Smooth muscle cell of the pulmonary artery (primary cell): ENCODE measurements at places on chromosomes 12 and 14. TPM values are rescaled to one million over a fixed set of nuclear protein-coding genes. Genes with fewer than 3 reads are reported as not detected.

Gene ACRBP
- 0.13 and 0.26 TPM in 2 replicates for total RNA-seq

Gene PSME1
- 87.2 and 96.2 TPM in 2 replicates for total RNA-seq

Gene NRL
- total RNA-seq: 0.65 and 0.96 TPM in 2 replicates

Gene KRT7
- 15.0 and 16.4 TPM in 2 replicates for total RNA-seq

Gene NPAS3
- total RNA-seq: 0.26 and 0.76 TPM in 2 replicates

Gene FAM222A
- total RNA-seq: under 0.01 and 0.23 TPM in 2 replicates

Gene ETFBKMT
- total RNA-seq: 2.0 and 3.3 TPM in 2 replicates

Gene METTL17
- 24.9 and 26.3 TPM in 2 replicates for total RNA-seq

Gene SLC5A8
- total RNA-seq: not detected in 2 replicates

Gene NEUROD4
- not detected in 2 replicates for total RNA-seq

Gene USP5
- total RNA-seq: 90.6 and 117 TPM in 2 replicates

Gene TPPP2
- total RNA-seq: not detected in 2 replicates

Gene ZDHHC22
- not detected in 2 replicates for total RNA-seq

Gene GPR135
- total RNA-seq: 4.9 and 5.0 TPM in 2 replicates

Gene CIDEB
- total RNA-seq: 1.6 and 2.3 TPM in 2 replicates

Gene RD3L
- total RNA-seq: not detected in 2 replicates

Gene GPN3
- 11.5 and 17.1 TPM in 2 replicates for total RNA-seq

Gene SYT1
- 2.0 and 25.2 TPM in 2 replicates for total RNA-seq

Gene LALBA
- total RNA-seq: not detected in 2 replicates

Gene TPH2
- not detected in 2 replicates for total RNA-seq

Gene RDH12
- not detected in 2 replicates for total RNA-seq

Gene CMA1
- total RNA-seq: not detected in 2 replicates

Gene IL31
- not detected in 2 replicates for total RNA-seq

Gene PIWIL1
- not detected in 2 replicates for total RNA-seq

Gene NEMF
- 67.0 and 72.1 TPM in 2 replicates for total RNA-seq

Gene LYZ
- total RNA-seq: not detected in 2 replicates

Gene DNAJC22
- 0.20 and 2.1 TPM in 2 replicates for total RNA-seq

Gene RNASE3
- total RNA-seq: not detected in 2 replicates
